ENCODE measurements at places on chromosomes 13 and 19.

DNA sequence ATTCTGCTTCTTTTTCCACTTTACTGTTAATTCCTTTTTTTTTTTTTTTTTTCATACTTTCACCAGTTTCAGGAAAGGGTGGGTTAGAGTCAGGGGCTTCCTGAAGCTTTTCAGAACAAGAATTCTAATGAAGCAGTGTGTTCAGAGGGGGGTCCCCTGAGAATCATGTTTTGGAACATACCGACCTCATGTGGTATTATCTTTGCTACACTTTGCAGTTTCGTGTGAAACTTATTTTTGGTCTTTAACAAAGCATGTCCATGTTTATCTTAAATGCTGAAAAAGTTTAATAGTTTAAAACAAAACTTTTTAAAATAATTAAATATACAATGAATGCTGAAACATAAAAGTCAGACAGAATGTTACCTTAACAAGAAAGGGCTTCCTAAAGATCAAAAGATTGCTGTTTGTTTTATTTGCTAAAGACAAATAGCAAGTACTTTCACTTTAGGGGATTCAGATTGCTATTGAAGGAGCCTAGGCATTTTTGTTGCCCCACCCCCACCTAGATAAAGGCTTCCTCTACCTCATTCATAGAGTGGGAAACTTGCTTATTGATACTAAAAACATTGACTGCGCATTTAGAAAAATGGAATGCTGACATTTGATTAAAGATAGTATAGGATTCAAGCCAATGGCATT, 21.1 kb upstream of the POMP start:
- DNase-seq = no peak

- no peak for DNase-seq
Measured at GRCh38 chr13:52955472-52955874, 73.1 kb upstream of the OLFM4 start.

DNA sequence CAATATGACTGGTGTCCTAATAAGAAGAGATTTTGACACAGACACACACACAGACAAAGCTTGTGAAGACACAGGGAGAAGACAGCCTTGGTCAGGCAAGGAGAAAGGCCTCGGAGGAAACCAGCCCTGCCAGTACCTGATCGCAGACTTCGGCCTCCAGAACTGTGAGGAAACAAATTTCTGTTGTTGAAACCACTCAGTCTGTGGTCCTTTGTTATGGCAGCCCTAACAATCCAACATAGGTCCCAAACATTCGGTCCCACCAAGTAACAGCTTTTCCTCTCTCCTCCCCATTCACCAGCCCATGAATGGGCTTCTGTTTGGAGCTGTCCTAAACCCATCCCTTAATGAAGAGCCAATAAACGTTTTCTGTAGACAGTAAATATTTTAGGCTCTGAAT, 36.4 kb upstream of the UBAC2 start:
- DNase-seq = no peak

DNA sequence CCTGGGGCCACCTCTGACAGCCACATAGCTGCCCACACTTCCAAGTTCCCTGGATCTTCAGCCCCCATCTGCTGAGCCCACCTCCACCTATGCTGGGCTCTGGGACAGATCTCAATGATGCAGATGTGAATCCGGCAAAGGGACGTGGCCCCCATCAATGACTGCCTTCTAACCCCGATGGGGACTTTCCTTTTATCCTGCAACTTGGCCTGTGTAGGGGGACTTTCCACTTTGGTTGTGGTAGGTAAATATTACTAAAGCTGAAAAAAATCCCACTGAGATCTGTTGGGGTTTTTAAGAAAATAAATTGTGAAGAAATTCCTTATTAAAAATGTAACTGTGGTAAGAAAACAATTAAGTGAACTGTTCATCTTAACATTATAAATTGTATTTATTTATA, 20.8 kb upstream of the ASPDH start:
- no peak for DNase-seq

DNA sequence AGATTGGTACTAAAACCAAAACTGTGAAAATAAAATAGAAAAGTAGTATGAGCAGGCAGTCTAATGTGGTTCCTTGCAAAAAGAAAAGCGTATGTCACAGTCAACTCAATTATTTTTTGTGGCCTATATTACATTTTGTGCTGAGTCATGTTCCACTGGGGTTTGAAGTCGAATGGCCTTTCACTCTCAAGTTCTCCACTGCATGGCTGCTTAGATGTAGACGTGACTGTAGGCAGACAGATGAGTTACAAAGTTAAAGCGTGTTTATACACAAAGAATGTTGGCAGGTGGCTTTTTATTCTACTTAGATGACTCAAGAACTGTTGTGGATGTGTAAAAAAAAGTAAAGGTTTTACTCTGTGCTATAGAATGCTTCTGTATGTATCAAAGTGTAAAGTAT, 133.9 kb downstream of the SLITRK6 start:
- DNase-seq = no peak

DNA sequence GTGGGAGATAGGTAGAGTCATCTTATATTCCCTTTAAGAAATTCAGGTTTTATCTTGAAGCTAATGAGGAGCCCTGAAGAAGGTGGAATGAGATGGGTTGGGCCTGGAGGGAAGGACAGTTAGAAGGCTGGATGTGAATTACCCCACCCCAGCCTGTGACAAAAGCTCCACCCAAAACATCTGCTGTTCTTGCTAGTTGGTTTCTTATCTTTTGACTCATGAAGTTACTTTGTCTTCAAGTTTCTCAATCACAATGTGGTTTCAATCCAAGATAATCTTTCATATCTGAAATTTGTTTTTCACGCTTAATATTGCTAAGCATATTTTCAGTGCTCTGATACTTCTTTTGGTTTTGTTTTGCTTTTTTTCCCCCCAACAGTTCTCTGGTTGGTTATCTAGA, 38.3 kb upstream of the HMGB1 start:
- DNase-seq = no peak

DNA sequence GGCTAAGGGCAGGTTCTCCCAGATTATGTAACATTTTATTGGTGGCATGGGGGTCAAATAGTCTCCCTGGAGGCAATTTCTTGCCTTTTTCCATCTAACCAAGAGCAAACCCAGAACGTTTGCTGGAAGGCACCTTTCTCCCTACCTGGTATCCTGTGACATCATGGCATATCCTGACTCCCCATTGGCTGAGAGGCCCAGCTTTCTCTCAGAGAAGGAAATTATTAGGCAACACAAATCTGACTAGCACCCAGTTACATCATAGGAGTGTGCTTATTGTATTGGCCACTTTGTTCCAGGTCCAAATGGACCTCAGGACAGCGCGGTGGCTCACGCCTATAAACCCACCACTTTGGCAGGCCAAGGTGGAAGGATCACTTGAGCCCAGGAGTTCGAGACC, 13.0 kb downstream of the NTN5 start:
- DNase-seq = no peak

GRCh38 chr19:16586991-16587832, 15.0 kb upstream of the SLC35E1 start:
- DNase-seq = no peak

- no peak for DNase-seq
Measured at GRCh38 chr13:86856991-86857390, 814.2 kb upstream of the SLITRK5 start.

GRCh38 chr13:26019251-26019650, 32.6 kb downstream of the SHISA2 start:
- no peak for DNase-seq

GRCh38 chr19:35901854-35902661, at the start of gene HCST:
Gene HCST, plus strand, starts transcription at chr19:35902529. Its CDS starts 65 bp downstream, at chr19:35902594.
- no peak for DNase-seq

GRCh38 chr19:18390065-18390907, 4.3 kb downstream of the GDF15 start:
- no peak for DNase-seq

DNA sequence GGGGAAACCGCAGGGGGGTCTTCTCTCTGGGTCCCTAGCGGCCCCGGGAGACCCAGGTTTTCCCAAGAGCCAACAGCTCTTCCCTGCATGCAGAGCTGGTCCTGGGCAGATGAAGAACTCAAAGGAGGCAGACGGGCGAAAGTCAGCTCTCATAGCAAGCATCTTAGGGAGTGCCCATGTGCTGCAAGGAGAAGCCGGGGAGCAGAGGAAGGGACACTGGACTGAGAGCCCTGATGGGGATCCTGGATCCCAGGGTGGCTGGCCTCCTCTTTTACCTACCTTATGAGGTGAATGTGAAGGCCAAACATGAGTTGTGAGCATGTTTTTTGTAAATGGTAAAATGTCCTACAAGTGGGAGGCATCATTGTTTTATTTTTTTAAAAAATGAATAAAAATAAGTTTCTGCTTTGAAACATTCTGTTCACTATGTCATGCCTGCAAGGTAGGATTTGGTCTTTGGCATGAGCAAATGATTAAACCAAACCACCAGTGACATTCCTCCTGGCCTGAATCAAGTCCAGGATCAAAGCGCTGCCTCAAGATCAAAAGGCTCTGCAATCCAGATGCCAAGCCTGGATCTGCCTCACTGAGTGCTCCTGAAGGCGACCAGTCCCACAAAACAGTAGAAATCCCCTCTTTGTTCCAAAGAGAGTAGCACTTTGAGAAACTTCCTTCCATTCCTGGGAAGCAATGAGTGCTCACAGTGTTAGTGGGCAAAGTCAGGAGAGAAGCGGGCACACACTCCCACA, 92.2 kb upstream of the SERP2 start:
- DNase-seq = no peak

DNA sequence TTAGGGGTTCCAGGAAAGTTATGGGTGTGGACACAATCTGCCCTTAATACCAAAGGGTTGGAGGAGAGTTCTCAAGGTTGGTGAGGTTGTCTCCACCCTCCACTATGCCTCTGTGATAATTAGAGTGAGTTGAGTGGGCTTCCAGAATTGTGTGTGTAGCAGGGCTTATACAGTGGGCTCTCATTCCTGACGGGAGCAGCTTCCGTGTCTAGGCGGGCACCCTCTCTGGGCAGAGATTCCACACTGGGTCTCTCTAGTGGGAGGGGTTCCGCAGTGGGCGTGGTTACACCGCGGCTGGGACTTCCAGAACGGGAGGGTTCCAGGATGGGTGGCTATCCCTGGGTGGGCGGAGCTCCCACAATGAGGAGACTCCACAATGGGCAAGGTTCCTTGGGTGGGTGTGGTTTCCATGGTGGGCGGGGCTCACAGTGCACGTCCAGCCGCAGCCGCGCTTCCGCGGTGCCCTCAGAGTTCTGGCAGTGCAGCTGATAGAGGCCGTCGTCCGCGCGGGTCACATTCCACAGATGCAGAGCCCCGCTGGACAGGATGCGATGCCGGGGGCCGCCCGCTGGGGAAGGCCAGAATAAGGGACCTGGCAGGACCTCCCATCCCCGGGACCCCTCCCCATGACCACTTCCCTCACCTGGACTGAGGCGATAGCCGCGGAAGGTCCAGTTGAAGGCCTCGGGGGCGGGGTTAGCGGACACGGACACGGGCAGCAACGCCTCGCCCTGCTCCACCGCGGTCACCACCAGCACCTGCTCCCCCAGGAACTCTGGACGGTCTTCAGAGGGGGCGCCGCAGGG, 8.4 kb downstream of the NPHS1 start:
- DNase-seq = no peak

DNA sequence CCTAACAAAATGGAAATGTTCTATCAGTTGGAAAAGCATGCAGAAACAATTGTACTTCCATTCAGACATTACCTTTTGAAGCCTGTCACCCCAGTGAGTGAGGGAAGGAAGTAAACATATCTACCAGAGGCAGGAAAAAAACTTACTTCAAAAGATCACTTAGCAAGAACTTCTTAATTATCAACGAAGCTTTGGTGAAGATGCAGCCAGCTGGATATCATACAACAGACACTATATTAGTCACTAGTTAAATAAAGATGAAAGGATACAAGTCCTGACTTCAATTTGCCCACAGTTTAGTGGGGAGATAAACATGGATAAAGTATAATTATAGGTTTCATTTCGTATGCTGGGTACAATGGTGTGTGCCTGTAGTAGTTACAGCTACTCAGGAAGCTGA, 148.8 kb downstream of the TNFRSF19 start:
- DNase-seq = no peak

- DNase-seq = no peak
Measured at GRCh38 chr19:32336259-32337083, 8.9 kb upstream of the ZNF507 start.

Measured in AG09319 (cell line).